ENCODE measurements at places on chromosomes 12 and 14. TPM values are rescaled to one million over a fixed set of nuclear protein-coding genes. Genes with fewer than 3 reads are reported as not detected.

CLEC9A gene
- total RNA-seq, result not detected

DNAH10 gene
- 0.14 TPM for total RNA-seq

ATL1 gene
- total RNA-seq, result 1.0 TPM

MANSC4 gene
- not detected for total RNA-seq

THTPA gene
- 14.5 TPM for total RNA-seq
